ENCODE measurements at places on chromosomes 5 and 9.

DNA sequence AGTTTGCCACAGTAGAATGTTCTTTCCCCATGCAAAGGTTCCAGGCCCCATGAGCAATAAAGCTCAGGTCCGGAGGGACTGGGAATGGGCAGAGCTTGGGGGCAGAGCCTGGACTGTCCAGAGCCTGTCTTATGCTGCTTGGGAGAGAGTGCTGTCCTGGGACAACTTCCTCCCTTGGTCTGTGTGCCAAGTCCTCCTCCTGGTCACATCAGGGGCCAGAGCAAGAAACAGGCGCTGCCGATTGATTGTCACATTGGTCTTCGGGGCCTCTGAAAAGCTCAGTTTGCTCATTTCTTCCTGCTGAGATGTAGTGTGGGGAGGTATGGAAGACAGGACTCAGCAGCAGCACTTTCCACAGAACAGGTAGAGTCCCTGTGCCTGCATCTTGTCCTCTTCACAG lies 54.0 kb upstream of the FCN1 start:
- DNase-seq = no peak

DNA sequence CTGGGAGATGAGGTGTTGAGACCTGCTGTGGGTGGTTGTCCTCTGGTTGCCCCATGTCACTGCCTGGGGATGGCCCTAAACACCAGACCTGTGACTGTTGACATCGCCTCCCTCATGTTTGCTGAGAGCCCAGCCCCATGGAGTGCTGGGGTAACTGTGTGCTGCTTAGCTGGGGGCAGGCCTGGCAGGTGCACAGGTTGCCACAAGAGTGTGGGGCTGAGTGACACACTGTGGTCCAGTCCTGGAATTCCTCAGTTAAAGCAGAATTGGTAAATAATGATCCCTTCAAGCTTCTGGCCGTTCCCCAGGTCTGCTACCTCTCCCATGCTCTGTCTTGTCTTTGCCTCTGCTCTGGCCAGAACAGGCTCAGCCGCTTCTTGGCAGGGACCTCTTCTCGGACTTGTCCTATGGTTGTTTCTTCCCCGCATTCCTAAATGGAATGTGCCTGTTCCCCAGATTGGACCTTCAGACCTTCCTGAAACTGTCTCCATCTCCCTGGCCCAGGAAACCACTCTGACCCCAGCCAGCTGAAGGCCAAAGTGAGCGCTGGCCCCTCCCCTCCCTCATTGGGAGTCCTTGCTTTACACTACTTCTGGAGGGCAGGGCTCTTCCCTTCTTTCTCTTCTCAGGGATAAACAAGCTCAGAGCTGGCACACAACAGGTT lies 61.2 kb upstream of the PITX1 start:
- no peak for DNase-seq

GRCh38 chr5:92328584-92329259 lies 945.6 kb upstream of the ARRDC3 start:
- DNase-seq = no peak

DNA sequence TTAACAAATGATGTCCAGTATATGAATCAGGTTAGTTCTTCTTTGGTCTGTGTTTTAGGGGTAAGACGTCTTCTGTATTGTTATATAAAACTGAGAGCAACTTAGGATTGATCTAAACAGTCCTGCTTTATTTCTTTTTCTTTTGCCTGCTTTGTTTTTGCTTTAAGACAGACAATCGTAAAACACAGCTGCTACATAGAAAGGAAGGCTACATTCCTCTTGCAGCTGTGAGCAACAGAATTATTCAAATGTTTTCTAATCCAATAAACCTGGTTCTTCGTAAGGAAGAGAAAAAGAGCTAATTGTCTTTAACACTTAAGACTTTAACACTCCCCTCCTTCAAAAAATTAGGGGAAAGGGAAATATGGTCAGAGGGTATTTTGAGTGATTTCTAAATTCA lies 14.6 kb downstream of the FGF1 start:
- no peak for DNase-seq

GRCh38 chr9:92671323-92671722 lies 1.4 kb upstream of the IPPK start:
- no peak for DNase-seq

GRCh38 chr9:13758936-13759335 lies 479.4 kb upstream of the MPDZ start:
- no peak for DNase-seq

- DNase-seq = no peak
Observed at GRCh38 chr5:148653836-148654781, at the start of gene HTR4. Gene HTR4 (minus strand): TSS chr5:148654527. CDS start chr5:148637014, 17,513 bp downstream.

DNA sequence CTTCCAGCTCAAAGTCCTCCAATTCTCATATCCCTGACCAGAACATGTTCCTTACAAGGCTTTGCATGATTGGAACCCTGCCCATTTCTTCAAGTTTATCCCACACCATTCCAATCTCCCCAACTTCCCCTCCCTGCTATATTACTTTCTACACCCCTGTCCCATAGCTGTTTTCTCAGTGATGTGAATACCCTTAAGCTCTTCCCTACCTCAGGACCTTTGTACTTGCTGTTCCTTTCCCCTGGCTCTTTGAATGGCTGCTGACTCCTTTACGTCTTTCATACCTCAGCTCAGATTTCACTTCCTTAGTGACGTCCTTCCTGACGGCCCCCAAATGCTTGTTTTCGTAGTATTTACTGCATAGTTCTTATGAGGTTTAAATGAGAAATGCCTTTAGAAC lies 166.2 kb upstream of the ZNF462 start:
- DNase-seq = no peak

DNA sequence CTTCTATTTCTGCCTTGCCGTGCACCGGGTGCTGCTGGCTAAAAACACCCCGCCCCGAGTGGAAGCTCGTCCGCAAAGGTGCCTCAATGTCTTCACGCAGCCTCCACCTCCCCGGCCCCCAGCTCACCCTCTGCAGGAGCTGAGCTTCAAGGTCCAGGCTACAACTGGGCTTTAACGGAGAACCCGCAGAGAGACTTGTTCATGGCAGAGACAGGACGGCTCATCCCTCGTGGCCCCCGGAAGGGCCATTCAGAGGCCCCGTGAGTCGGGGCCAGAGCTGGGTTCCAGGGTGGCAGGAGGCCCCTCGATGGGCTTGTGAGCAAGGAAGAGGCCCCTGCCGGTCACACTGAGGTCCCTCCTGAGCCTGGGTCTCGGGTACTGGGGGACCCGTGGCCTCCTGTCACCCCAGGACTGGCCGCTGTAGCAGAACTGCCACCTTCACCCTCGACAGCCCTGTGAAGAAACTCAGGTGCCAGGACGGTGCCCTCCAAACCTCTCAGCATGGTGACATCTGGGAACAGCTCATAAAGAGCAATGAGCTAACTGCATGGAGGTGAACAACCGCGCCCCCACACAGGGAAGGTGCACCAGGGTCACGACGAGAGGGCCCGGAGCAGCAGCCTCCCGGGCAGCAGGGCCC lies 58.0 kb upstream of the UBAC1 start:
- no peak for DNase-seq

GRCh38 chr9:16532681-16533450 lies 337.6 kb downstream of the BNC2 start:
- peak; percentile 50 for DNase-seq

- no peak for DNase-seq
Observed at GRCh38 chr9:107793541-107793940, 304.0 kb upstream of the KLF4 start.

- no peak for DNase-seq
Observed at GRCh38 chr5:128257076-128257475, 173.5 kb downstream of the SLC12A2 start.

DNA sequence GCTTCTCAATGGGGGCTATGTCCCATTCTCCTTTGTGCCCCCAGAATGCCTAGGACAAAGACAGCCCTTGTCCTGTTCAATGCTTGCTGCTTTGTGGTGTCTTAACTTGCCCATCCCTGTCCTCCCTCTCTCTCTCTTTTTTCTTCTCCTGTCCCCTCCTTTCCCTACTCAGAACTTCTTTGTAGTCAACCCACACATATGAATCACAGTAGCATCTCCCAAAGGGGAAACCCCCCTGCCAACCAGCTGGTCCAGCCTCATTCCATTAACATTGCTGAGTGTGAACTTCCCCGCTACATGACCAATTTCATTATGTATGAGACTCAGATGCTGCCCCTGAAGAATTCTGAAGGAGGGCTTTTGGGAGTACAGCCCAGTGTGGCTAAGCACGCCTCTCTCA lies 408.3 kb downstream of the ENC1 start:
- peak; percentile 67 for DNase-seq

DNA sequence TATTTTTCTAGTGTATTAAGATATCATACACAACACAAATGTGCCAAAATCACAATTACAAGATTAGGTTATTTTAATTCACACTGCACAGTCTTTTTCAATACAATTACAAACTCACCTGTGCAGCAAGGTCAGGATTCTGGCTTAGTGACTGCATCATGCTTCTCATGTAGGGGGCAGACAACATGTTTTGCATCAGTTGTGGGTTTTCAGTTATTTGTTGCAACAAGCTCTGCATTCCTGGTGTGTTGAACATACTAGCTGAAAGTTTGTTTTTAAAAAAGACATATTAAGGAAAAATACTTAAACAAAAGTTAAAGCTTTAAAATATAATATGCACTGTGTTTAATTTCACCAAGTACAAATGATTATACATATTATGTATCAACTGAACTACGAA lies 38.7 kb downstream of the UBQLN1 start:
- DNase-seq = no peak

DNA sequence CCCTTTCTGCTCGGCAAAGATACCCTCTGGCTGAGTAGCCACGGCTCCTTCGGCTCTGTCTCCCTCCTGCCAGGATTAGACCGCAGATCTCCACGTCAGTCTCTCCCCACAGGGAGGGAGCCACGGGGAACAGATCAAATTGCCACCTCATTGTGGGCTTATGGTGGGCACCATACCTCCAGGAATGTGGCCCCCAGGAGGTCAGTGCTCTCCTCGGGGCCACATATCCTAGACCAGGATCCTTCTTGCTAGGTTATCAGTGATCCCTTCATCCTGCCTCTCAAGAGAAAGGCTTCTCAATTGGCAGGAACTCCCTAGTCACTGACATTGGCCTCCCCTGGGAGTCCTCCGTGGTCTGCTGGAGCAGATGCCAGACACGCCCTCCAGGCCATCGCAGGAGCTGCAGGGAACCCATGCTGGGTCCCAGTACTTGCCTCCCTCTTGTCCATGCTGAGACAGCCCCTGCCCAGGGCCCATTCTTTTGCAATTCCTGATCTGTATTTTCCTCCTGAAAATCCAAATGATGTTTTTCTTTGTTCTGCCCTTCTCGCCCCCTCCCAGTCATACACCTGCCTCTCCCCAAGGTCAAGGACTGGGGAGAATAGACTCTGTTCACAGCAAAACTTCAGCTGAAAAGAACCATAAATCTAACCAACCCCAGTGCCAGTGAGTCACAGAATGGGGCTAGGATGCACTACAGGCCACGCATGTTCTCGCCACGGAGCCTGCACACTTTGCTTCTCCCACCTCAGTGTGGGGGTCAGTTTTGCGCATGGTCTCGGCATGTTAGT lies 31.6 kb upstream of the ENHO start:
- DNase-seq = no peak

Measured in AG09309 (cell line).